NCI-H2081 treated with DMSO at 0.1 percent for 48 hours (cell line): ENCODE measurements at places on chromosomes 3 and 15.

- no peak for DNase-seq
These were observed 57.2 kb downstream of the NIPA2 start for GRCh38 chr15:22895465-22896190.

- no peak for DNase-seq
These were observed 60.3 kb downstream of the FEM1B start for GRCh38 chr15:68337826-68338225.

DNA sequence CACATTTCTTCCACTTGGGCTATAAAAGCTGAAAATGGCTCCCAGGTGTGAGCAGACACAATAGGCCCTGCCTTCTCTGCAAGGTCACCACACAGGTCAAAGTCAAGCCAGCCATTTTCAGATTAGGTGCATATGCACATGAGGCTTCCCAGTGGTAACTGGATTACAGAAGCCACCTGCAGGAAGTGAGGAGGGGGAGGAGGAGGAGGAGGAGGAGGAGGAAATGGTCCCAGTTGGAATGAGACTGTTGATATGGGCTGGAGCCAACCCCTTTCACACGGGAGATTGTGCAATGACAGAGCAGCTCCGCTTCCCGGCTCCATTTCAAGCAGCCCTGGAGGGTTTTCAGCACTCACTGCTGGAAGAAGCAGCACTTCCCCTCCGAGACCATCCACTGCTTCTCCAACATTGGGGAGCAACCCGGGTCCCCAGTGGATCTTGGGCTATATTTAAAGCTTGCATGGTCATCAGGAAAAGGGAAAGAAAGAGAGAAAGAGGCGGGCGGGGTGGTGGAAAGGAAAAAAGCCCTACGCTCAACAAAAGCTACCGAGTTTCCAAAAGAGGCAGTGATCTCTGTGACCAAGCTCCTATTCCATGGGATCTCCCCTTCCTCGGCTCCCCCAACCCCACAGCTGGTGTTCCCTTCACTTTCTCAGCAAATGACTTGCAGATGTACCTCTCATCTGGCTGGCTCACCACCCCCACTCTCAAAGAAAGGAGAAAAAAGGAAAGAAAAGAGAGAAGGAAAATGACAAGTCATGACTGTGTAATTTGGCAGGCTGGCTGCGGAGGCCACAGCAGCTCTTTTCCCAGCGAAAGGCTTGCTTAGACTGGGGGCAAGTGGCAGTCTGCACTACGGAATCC lies 58.3 kb downstream of the LRIG1 start:
- DNase-seq, result peak; percentile 40

GRCh38 chr3:94130690-94131089 lies 67.8 kb downstream of the NSUN3 start:
- no peak for DNase-seq

GRCh38 chr15:100259266-100259665 lies 82.5 kb downstream of the ADAMTS17 start:
- DNase-seq, result no peak

- no peak for DNase-seq
These were observed 183.5 kb upstream of the EOMES start for GRCh38 chr3:27905625-27906024.

DNA sequence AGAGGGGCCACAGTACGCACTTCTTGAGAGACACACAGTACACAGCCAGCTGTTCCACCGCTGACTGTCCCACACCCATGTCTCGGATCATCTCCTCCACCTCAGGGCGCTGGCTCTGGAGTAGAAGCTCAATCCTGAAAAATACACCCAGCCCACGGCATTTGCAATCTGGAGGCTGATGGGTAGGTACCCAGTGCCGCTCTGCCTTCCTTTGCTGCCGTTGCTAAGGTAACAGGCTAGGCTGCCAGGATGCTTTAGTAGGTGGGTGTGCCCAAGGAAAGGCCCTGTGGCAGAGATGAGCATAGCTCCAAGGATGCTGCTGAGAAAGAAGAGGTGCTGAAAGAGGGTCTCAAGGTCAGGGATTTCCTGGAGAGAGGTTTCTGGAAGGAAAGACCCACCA lies 14.6 kb downstream of the TRAIP start:
- DNase-seq, result no peak

GRCh38 chr3:160128056-160128455 lies 97.2 kb upstream of the C3orf80 start:
- DNase-seq, result no peak

- DNase-seq, result no peak
These were observed 136.3 kb downstream of the IMPG2 start for GRCh38 chr3:101184111-101184510.

GRCh38 chr3:27584874-27585273 lies 100.7 kb upstream of the SLC4A7 start:
- DNase-seq, result no peak

- no peak for DNase-seq
These were observed 961.4 kb downstream of the VGLL3 start for GRCh38 chr3:86029590-86029989.

DNA sequence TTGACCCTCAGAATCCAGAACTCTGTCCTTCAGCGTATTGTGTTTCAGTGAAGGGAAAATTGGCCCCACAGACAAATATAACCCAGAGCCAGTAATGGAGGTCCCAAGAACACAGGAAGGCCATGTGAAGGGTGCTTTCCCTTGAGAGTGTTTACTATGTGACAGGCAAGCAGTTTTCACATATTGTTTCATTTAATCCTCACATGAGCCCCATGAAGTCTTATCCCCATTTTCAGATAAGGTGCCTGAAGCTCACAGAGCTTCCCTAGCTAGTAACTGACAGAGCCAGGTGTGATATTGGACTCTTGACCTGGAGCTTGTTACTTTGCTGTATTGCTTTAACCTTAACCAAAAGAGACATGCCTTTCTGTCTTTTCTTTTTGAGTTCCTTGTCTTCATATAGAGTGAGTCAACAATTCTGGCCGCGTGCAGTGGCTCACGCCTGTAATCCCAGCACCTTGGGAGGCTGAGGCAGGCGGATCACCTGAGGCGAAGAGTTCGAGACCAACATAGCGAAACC lies 9.4 kb upstream of the DVL3 start:
- DNase-seq, result no peak

- no peak for DNase-seq
These were observed 17.7 kb upstream of the HEG1 start for GRCh38 chr3:125073390-125073905.

GRCh38 chr3:159662549-159662948 lies 326.1 kb upstream of the IL12A start:
- DNase-seq, result no peak

DNA sequence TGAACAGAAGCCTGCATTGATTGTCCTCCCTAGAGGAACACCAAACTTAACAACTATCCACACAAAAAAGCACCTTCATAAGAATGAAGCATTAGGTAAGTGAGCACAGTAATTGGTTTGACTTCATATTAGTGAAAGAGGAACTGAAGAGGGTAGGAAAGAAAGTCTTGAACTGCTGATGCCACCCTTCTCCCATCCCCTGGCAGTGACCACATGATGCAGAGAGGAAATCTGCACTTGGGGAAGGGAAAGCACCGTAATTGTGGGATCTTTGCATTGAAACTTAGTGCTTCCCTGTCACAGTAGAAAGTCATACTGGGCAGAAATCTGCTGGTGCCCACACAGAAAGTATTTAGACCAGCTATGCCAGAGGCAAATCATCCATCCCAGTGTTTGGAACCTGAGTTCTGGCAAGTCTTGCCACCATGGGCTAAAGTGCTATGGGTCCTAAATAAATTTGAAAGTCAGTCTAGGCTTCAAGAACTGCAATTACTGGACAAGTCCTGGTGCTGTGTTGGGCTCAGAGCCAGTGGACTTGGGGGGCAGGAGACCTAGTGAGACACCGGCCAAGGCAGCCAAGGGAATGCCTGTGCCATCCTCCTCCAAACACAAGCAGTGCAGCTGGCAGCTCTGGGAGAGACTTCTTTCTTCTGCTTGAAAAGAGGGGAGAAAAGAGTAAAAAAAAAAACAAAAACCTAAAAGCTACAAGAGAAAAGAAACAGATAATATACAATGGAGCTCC lies 63.6 kb downstream of the SLC15A2 start:
- DNase-seq, result no peak

DNA sequence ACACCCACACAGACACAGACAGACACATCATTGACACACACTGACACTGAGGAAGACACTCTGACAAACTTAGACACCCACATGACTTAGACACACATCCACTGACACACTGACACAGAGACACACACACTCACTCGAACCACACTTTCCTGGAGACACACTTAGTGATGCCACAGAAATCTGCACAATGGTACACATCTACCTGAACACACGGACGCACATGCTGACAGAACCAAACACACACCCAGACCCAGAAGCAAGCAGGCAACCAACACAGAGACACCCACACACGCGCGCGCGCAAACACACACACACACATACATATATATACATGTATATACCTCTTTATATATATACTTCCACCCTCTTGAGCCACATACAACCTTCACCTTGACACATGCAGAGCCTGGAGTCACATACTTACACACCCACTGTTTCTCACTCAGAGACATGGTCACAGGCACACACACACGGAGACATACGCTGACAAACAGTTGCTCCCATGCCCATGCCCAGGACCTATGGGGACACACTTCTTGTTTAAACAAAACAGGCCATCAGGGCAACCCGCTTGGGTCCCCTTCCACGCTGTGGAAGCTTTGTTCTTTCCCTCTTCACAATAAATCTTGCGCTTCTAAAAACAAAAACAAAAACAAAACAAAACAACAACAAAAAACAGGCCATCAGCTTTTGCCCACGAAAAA lies 913 bp upstream of the SCN5A start:
- no peak for DNase-seq

- DNase-seq, result no peak
These were observed 37.4 kb upstream of the LDHAL6B start for GRCh38 chr15:59169251-59169708.

DNA sequence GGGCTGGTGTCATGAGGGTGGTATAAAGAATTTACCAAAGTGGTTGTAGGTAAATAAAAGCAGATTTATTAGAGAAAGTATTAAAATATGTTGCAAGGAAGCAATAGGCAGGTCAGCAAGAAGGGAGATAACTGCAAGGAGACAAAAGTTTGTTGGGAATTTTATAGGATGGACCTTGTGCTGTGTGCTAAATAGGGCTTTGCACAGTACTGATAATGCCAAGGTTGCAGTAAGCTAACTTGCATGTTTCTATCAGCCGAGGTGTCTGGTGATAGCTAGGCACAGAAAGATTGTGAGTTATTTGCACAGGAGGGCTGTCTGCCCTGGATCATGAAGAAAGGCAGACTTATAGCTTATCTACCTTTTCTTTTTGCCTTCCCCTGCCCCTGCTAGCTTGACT lies 102.5 kb upstream of the SPRED1 start:
- DNase-seq, result no peak

- no peak for DNase-seq
These were observed 104.8 kb downstream of the PLCH1 start for GRCh38 chr3:155640098-155640497.

- DNase-seq, result peak; percentile 34
These were observed 153.1 kb upstream of the DPH6 start for GRCh38 chr15:35698966-35699575.

DNA sequence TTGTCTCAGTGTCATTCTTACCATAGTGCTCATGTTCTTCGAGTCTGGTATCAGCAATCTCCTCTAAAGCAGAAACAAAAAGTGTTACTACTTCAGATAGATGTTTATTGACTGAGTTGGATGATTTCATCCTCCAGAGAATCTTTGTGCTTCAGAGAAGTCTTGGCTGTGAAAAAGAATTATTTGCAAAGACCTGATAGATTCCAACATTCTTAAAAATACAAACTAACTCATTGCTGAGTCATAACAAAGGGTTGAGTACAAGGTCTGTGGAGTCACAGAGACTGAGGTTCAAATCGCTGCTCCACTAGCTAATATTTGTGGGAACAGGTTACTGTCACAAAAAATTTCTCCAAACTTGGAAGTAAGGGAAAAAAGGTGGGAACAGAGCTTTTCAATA lies 9.0 kb upstream of the STRIT1 start:
- DNase-seq, result no peak

- no peak for DNase-seq
These were observed 43.3 kb downstream of the TGFBR2 start for GRCh38 chr3:30649572-30650318.

GRCh38 chr15:90000186-90001001 lies 730 bp upstream of the ZNF710 start:
- no peak for DNase-seq

DNA sequence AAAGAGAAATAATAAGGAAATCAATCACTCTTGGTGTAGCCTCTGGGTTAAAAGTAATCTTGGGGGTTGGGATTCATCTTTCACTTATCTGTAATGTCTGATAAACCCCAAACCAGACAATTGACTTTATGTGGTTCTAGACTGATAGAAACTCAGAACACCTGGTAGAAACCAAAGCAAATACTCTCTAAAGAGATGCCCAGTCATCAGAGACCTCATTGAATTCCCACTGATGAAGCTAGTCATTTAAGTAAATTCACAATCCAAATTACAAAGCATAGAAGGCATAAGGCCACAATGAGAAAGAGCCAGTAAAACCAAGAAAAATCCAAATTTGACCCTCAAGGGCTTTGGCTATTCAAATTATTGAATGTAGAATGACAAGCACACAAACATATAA lies 250.6 kb downstream of the MBNL1 start:
- DNase-seq, result no peak

DNA sequence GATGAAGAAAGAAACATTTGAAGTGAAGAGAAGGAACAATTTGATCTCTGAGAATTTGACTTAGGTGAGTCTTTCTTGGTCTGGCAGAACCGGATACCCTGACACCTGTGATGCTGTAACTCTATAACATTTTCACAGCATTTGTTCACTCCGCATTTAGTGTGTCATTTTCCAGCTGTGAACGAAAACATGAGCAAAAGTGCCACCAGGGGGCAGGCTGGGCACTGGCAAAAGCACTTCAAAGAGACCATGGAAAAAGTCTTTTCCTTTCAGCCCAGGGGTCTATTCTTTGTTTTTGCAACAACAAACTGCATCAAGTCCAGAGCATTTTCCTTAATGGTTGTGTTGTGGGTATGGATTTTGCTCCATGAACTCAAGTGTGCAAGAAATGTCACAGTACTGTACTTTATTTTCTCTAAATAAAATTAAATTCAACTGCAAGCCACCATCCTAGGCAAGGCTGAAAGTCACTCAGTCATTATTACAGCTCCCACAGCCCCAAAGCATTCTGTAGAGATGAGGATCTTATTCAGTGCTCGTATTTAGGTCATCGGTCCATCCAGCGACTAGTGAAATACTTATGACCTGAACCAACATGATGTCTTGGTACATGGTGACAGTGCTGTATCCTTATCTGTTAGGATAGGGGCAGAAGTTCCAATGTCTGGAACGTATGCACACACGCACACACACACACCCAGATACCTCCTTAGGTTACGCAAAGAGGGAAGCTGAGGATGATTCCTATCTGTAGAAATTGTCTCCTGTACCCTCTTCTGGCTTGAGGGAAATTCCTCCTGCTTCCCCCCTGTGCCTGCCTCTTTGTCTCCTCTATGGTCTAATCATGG lies 125.5 kb downstream of the GADL1 start:
- DNase-seq, result no peak

GRCh38 chr3:143203142-143203541 lies 83.6 kb downstream of the CHST2 start:
- DNase-seq, result no peak

DNA sequence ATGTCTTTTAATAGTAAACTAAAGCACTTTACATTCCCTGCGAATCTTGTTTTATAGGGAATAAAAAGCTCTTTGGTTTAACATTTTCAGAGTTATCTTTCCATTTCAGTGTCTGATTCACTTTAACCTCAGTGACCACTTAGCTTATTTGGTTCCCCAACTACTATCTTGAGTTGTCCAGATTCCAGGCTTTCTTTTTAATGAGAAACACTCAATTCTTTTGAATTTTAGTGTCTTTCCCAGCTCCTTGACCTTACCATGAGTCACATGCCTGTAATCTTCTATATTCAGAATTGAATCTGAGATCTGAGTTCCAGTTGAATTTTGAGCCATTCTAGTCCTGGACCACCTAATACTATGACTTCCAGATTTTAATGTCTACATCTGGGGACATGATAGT lies 144.4 kb downstream of the KCNAB1 start:
- no peak for DNase-seq
